ENCODE measurements at places on chromosomes 3 and 15. TPM values are rescaled to one million over a fixed set of nuclear protein-coding genes. Genes with fewer than 3 reads are reported as not detected.
A peak's percentile ranks its signal among the peaks of the same experiment; 100 is the strongest.

Gene GNAI2
- total RNA-seq = 466 TPM

DNA sequence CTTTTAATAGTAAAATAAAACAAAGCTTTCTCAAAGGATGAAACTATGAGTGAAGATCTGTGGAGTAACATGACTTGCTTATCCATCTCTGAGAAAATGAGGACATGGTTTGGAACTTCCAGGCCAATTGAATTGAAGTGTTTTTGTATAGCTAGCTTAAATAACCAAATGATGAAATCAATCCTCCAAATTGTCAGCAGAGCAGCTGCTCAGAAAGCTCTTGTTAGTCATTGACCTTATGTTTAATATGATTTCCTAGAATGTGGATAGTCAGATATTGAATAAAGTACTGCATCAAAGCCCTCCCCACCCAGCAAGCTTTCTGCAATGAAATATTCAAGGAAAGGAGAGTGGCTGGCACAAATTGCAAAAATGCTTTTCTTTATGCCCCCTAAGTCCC is 437.2 kb downstream of the MFSD1 start:
- no peaks in the 10 kb centered on the region for H3K27me3 ChIP-seq
- no peak overlapping the region for H3K4me3 ChIP-seq
- DNase-seq = no peak
- no peak overlapping the region for H3K27ac ChIP-seq
- H3K4me1 ChIP-seq = no peaks in the 10 kb centered on the region
- no peaks in the 10 kb centered on the region for H3K36me3 ChIP-seq

GRCh38 chr3:59245859-59246501 is 196.2 kb upstream of the CFAP20DC start:
- H3K27me3 ChIP-seq = no peaks in the 10 kb centered on the region
- H3K4me1 ChIP-seq = peaks cover 17% of the 10 kb centered on the region
- no peak overlapping the region for H3K27ac ChIP-seq
- no peak overlapping the region for H3K4me3 ChIP-seq

DNA sequence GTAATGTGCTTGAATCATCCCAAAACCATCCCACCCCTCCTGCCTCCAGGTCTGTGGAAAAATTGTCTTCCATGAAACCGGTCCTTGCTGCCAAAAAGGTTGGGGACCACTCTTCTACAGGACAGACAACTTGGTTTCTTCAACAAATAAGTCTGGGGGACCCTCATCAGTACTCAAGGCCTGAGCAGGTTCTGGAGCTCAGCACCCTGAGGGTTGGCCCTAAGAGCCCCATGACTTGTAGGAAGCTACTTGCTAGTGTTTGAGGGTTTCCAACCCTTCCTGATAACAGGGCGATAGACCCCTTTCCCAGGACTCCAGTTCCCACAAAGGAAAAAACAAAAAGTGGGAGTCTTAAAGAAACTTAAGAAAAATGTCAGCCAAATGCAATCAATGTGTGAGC is 52.9 kb upstream of the SLCO2A1 start:
- no peaks in the 10 kb centered on the region for H3K36me3 ChIP-seq
- DNase-seq = no peak
- H3K4me3 ChIP-seq = no peak overlapping the region

Gene PLA2G4E
- total RNA-seq = not detected

- H3K4me3 ChIP-seq = peak overlapping the region; percentile 53
- H3K27me3 ChIP-seq = peaks cover 76% of the 10 kb centered on the region
- H3K27ac ChIP-seq = peak overlapping the region; percentile 24
- no peaks in the 10 kb centered on the region for H3K36me3 ChIP-seq
Measured at GRCh38 chr3:184260724-184261269, 556 bp downstream of the CAMK2N2 start.

Data from spleen (tissue), 13 donors.